Thymus (tissue), 14 donors: ENCODE measurements at places on chromosomes 16 and 17. TPM values are rescaled to one million over a fixed set of nuclear protein-coding genes. Genes with fewer than 3 reads are reported as not detected.

SPNS2 gene
- total RNA-seq = 3.4 TPM

TPSD1 gene
- 0.14 TPM for total RNA-seq

KRT28 gene
- 0.05 TPM for total RNA-seq

DNA sequence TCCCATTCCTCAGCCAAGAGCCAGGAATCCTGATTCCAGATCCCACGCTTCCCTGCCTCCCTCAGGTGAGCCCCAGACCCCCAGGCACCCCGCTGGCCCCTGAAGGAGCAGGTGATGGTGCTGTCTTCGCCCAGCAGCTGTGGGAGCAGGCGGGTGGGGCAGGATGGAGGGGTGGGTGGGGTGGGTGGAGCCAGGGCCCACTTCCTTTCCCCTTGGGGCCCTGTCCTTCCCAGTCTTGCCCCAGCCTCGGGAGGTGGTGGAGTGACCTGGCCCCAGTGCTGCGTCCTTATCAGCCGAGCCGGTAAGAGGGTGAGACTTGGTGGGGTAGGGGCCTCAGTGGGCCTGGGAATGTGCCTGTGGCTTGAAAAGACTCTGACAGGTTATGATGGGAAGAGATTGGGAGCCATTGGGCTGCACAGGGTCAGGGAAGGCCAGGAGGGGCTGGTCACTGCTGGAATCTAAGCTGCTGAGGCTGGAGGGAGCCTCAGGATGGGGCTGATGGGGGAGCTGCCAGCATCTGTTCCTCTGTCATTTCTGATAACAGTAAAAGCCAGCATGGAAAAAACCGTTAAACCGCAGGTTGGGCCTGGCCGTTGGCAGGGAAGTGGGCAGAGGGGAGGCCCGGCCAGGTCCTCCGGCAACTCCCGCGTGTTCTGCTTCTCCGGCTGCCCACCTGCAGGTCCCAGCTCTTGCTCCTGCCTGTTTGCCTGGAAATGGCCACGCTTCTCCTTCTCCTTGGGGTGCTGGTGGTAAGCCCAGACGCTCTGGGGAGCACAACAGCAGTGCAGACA lies at the start of gene SPN:
SPN (plus strand) TSS at position 232 of the 791 bp plus-strand sequence; CDS start at position 714, 482 bp downstream.
- DNase-seq = no peak

DNA sequence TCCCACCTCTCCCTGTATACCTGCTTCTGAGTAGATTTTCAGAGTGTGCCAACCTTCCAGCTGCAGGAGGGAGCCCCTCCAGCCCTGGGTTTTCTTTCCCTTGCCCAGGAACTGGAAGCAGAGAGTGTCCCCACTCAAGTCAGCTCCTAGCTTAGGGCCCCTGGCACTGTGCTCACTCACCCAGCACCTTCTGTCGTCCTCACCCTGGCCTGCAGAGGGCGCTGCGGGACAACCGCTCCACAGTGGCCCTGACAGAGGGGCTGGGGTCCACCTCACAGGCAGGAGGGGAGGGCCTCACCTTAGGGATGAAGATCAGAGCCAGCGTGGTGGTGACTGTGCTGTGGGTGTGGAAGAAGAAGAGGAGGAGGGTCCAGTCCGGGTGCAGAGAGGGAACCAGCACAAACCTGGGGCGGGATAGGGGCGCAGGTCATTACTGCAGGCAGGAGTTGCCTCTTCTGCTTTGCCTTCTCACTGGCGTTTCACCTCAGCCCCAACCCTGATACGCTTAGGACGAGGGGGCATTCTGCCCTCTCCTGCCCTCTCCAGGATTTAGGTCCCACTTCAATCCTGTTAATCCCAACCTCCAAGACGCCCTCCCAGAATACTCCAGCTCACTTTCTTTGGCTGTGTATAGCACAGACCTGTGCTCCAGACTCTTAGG lies 10.0 kb downstream of the GPR179 start:
- DNase-seq = peak; percentile 52

- DNase-seq = no peak
These were observed 8.7 kb upstream of the RNPS1 start for GRCh38 chr16:2276368-2277195.

- no peak for DNase-seq
These were observed 887 bp downstream of the ZBTB4 start for GRCh38 chr17:7478276-7479212.

BAIAP3 gene
- total RNA-seq = 0.52 TPM

WFIKKN1 gene
- 0.33 TPM for total RNA-seq

SPECC1 gene
- total RNA-seq = 9.3 TPM

- DNase-seq = no peak
These were observed 345.4 kb downstream of the SOX9 start for GRCh38 chr17:72466199-72466598.

GRCh38 chr16:11354733-11355574 lies 9.7 kb downstream of the RMI2 start:
- DNase-seq = peak; percentile 66

GDE1 gene
- total RNA-seq = 19.7 TPM

GRCh38 chr17:20074001-20074400 lies 64.8 kb downstream of the SPECC1 start:
- no peak for DNase-seq
